Fibroblast of lung (primary cell): ENCODE measurements at places on chromosomes 13 and 19. TPM values are rescaled to one million over a fixed set of nuclear protein-coding genes. Genes with fewer than 3 reads are reported as not detected.
A peak's percentile ranks its signal among the peaks of the same experiment; 100 is the strongest.

- DNase-seq, result no peak
These were observed 920.0 kb downstream of the UQCRFS1 start for GRCh38 chr19:28292822-28293500.

- peak; percentile 18 for DNase-seq
These were observed 217.4 kb downstream of the DLEU7 start for GRCh38 chr13:50626101-50626547.

- DNase-seq, result no peak
These were observed 26.2 kb downstream of the ZNF473 start for GRCh38 chr19:50051964-50052363.

DNA sequence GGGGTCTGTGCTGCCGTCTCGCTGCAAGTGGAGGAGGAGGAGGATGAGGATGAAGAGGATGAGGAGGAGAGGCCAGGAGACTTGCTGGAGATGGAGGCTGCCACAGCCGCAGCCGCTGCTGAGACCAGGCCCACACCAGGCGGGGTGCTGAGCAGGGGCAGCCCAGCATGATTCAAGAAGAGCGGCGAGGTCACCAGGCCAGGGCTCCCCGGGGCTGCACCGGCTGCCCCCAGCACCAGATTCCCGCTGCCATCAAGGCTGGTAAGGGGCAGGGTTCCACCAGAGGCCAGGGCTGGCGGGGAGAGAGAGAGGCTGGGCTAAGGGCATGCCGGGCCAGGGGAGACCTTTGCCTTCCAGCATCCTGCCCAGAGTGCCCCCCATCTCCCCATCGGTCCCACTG, 15.3 kb downstream of the ZNF574 start:
- DNase-seq, result no peak

The SLC10A2 gene
- not detected in 2 replicates for total RNA-seq

DNA sequence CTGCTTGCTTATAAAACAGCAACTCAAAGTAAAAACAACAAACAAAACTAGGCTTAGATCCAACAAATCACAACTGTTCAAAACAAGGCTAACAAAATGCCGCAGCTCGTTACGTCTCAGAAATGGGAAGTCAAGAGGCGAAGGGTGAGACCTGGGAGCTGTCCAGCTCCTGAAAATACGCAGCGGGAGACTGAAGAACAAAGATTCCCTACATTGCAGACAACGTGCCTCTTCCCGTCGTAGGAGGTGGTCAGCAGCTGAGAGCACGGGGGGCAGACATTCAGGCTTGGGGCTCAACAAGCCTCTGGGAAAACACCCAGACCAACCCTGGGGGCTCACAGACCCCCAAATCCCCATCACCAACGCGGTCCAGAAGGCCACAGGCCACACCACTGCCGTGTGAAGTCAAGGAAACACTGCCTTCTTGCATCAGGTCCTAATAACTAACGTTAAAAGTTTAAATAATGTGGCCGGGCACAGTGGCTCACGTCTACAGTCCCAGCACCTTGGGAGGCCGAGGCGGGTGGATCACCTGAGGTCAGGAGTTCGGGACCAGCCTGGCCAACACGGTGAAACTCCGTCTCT, 13.5 kb downstream of the PLPP2 start:
- peak; percentile 38 for DNase-seq

DNA sequence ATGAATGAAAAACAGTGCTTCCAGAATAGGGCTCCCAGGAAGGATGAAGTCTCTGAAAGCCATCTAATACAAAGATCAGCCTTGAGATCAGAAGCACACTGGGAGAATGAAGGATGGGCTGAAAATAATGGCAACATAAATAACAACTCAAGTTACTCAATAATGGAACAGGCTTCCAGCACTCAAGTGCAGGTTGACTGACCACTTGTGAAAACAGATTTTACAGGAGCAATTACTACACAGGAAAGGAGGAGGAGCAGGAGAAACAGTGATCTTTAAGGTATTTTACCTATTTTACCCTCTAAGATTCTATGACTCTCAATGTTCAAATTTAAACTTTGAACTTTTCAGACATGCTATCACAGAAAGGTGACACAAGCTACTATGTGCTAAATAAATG, 106.0 kb downstream of the USP12 start:
- no peak for DNase-seq

DNA sequence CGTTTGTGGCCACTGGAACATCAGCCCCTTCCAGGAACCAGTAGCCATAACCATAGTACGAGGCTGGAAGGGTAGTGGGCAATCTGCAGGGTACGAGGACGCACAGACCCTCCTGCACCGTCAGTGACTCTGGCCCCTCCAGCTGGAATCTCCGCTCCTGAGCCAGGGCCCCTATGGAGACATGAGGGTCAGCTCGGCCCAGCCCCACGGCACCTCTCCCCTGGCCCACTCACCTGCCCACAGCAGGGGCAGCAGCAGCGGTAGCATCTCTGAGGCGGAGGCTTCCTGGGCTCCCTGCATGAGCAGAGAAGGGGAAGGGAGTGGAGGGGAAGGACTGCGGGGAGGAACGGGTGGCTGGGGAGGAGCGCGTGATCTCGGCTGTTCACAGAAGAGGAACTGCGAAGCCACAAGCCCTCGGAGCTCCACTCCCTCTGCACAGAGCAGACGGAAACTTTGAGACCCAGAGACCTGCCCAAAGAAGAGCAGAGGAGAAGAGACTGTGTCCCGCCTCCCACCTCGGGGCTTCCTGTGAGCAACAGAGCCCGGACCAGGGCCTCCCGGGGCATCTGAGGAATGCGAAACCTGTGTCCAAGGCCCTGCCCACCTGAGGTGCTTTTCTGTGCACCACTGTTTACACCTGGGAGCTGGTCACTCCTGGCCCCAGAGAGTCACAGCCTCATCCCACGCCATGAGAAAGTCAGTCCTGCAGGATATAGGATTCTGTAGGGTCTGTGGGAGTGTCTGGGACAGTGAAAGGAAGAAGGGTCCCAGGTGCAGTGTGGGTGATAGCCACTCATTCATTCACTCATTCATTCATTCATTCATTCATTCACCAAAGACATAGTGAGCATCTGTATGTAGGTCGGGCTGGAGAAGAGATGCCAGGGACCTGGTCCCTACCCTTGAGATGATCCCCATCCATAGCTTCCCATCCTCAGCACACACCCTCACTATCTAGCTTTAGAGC, at the start of gene SIGLEC6:
SIGLEC6 (minus strand) TSS at position 322 of the 967 bp plus-strand sequence; CDS start at position 300, 22 bp downstream.
- no peak for DNase-seq

The TMEM150B gene
- total RNA-seq, result not detected in 2 replicates

The RASAL3 gene
- under 0.01 TPM in 1 of 2 replicates, not detected in the other for total RNA-seq

DNA sequence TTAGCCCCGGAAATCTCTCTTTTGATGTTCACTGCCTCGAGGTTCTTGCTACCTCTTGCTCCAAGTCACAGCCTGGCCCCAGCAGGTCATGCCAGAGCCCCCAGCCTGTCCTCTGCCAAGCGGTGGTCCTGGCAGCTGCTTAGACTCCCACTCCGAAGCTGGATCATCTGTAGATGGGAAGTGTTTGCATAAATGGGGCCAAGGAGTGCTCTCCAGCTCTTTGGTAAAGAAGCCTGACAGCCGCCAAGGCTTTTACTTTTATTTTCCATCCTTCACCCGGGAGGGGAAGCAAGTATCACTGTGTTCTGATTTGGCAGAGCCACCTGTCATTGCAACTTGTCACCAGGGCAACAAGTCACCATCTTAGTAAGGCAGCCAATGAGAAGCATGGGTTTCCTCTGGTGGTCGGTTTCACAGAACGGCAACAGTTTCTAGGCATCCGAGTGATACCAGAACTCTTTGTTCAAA, 10.6 kb upstream of the RETN start:
- no peak for DNase-seq

The TNNT1 gene
- 7.4 and 10.4 TPM in 2 replicates for total RNA-seq

The SYCN gene
- not detected in 2 replicates for total RNA-seq

DNA sequence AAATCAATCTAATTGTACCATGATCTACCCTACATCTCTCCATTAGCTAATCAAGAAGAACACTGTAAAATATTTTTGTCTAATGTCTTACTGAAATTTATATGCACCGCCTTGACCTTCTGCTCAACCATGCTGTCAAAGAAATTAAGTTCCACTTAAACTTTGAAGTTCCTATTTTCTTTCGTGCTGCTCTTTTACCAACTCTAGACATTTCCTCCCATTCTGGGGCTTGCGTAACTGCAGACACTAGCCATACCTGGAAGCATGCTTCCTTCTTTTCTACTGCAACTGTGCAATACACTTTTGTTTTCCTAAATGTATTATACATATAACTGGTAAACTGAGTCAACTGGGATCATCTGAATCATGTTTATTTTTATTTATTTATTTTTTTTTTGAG, 8.5 kb upstream of the UBE2L5 start:
- no peak for DNase-seq

DNA sequence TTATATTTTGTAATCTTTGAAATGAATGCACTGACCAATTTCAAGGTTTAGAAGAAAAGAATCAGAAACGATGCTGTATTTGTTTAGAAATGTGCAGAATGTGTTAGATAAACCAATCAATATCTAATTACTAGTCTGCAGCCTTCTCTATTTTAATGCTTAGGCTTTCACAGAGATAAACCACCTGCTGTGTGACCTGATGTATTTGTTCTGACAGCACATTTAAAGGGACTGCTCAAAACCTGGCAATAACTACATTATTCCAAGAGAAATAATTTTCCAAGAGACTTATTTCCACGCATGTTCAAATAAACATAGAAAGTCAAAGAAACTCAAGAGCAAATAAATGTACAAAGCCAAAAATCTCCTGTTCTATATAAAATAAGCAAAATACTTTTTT, 641.6 kb upstream of the PCDH20 start:
- DNase-seq, result no peak

DNA sequence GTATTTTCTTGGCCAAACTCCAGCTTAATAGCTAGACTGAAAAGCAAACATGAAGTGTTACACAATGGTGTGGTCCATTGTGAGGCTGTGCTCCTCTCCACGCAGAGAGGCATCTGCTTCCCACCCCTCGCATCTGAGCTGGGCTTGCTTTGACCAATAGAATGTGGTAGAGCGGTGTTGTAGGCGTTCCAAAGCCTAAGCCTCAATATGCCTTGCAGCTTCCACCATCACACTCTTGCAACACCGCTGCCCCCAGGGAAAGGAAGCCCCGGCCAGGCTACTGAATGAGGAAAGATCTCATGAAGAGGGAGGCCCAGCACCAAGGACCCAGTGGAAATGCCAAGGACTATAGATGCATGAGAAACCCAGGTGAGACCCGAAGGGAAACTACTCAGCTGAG, 9.4 kb downstream of the FLT1 start:
- DNase-seq, result no peak

DNA sequence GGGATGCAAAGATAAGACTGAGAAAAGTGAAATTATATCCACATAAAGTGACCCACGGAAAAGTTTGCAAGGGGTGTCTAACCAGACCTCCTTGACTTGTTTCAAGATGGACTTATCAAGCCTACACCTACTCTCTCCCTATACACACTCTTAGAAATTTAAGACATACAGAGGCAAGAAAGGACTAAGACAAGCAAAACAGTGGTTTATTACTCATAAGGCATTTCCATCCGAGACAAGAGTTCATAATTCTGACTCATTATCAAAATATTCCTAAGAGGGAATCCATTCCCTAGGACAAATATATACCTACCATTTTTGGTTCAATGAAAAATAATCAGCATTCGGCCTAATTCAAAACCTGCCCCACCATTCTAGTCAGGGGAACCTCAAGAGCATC, 232.6 kb upstream of the GPC6 start:
- DNase-seq, result peak; percentile 48

- DNase-seq, result no peak
These were observed 382.9 kb downstream of the KLF12 start for GRCh38 chr13:73751290-73751689.

The LRP3 gene
- total RNA-seq, result 24.4 and 28.2 TPM in 2 replicates

DNA sequence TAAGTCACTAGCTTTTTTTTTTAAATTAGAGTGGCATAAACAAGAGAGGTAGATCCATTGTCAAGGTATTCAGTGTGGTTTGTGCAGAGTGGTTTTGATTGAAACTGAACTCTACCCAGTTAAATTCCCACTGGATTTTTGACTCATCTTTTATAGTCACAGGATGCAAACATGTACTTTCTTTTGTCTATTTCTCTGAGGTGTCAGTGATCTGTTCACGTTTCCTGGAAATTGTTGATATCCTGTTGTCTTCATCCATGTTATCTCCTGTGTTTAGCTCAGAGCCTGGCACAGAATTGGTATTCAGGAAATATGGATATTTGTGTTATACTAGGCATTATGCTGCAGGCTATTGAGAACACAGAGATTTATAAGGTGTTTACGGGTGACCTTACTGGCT, 119.7 kb downstream of the PCCA start:
- DNase-seq, result no peak

The SSC5D gene
- total RNA-seq, result 19.3 and 19.7 TPM in 2 replicates

- no peak for DNase-seq
These were observed 7.9 kb upstream of the AKAP8L start for GRCh38 chr19:15426485-15427349.

GRCh38 chr19:55471266-55471665, 5.2 kb upstream of the ZNF628 start:
- DNase-seq, result no peak
